ENCODE measurements at places on chromosomes 2 and 18.

- DNase-seq = no peak
Observed at GRCh38 chr2:105737980-105738657, 6.6 kb upstream of the NCK2 start.

GRCh38 chr2:52356556-52356955 is 1324.6 kb upstream of the NRXN1 start:
- no peak for DNase-seq

GRCh38 chr18:45291621-45292615 is 323.4 kb upstream of the SLC14A2 start:
- DNase-seq = no peak

GRCh38 chr2:15560140-15560987 is 770 bp downstream of the NBAS start:
- DNase-seq = no peak

DNA sequence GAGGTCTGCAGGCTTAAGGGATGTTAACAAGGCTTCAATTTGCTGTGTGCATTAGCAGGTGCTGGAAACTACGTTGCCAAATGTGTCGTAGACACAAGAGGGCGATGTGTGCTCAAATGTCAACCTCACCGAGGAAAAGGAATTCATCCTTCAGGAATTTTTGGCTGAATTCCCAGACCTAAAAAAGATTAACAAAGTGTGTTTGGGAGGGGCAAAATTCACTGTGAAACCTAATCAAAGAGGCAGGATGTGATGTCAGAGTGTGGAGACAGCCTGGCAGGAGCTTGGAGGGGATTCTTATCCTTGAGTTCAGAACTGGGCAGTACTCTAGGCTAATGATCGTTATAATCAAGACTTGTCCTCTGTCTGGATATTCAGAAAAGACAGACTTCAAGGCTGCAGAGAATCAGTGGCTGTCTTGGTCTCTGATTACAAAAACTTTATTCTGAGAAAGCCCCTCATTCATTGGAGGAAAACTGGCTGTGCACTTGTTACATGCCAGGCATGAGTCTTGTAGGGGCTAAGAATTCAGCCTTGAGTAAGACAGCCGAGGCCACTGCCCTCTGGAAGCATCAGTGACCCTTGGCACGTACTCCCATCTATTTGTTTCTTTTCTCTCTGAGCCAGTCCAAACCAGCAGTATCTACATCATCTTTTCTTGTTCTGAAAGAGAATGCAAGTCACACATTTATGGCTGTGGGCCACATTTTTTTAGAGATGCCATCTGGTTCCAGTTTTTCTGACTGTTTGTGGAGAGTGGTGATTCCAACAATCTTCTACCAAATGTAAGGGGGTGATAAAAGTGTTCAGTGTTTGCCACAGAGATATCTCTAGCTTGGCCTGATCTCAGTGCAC is 18.7 kb upstream of the SCYGR1 start:
- DNase-seq = no peak

DNA sequence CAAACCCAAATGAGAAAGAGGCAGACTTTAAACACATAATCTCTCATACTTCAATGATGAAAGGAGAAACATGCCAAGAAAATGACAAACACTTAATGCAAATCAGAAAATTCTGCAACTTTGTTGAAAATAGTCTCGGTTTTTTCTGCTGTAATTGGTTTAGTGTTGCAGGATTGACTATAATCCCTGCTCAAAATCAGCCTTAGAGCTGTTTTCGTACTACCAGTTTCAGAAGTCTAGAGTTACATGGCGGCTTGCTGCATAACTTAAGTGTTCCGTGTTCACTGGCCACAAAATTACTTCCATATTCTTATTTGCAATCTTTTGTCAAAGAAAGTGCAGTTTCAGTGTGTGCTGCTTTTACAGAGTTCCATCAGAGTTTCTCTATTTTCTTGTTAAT is 48.9 kb upstream of the ITGAV start:
- DNase-seq = no peak

- no peak for DNase-seq
Observed at GRCh38 chr2:128832946-128833663, 514.4 kb upstream of the HS6ST1 start.

DNA sequence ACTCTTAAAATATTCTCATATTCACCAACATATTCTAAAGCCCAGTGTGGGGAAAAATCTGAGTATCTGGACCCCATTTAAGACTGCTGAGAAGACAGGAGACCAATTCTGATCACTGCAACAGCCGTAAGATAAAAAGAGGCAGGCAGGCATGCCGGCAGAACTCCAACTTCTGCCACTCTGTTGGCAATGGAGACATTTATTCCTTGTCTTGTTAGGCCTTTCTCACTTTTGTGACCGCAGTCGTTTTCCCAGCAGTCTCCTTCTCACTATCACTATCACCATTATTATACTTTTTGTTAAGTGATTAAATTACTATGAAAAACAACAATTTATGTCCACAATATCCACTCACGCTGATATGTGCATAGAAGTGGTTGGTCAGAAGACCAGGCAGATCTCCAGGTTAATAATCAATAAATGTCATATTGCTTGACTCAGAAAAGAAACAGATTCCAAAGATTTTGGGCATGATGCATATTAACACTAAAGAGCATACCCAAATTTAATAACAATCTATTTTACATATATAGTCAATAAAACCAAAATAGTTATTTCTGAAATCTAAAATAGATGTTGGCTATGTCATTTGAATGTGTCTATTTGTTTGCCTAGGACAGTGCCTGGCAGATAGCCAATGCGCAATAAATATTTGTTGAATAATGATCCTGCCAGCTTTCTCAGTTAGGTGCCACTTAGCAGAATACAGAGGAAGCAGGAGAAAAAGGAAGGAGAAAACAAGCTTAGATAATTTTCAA is 38.2 kb downstream of the SESTD1 start:
- DNase-seq = no peak

- peak; percentile 49 for DNase-seq
Observed at GRCh38 chr2:11129598-11130449, 25.4 kb upstream of the SLC66A3 start.

GRCh38 chr2:7044253-7045250 is 127.3 kb downstream of the RNF144A start:
- peak; percentile 47 for DNase-seq

DNA sequence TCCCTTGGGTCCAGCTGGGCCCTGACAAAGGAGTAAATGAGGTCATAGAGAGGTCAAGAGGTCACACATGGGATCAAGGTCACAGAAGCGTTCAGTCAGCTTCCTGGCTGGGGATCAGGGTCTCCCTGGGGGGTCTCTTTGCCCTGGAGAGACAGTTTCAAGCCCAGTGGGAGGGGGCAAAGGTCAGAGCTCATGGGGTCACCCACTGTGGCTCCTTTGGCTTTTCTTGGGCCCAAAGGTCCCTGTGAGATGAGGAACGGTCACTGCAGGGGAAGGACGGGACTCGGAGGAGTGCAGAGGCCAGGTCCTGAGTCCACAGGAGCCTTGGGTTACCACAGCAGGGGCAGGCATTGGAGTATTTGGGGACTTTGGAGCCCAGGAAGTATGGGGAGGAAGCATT is 30.7 kb upstream of the ANKRD62 start:
- DNase-seq = no peak

GRCh38 chr2:236626391-236627150 is 56.9 kb downstream of the ACKR3 start:
- no peak for DNase-seq

GRCh38 chr18:28422577-28422976 is 245.6 kb upstream of the CDH2 start:
- no peak for DNase-seq

DNA sequence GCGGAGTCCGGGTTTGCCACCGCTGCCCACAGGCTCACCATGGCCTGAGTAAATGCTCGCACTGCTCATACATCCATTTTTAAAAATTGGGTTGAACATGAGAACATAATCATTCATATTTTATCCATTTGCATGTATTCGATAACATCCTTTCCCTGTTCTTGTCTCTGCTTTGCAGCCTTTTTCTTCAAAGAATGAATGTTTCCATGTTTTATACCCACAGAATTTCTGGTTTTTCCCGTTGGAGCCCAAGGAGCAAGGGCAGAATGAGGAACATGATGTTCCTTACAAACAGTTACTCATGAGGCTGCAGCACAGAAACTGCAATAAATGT is 146.5 kb downstream of the CCDC74A start:
- DNase-seq = no peak

- no peak for DNase-seq
Observed at GRCh38 chr2:220341014-220341413, 713.6 kb downstream of the SLC4A3 start.

Data from stimulated activated CD8-positive, alpha-beta memory T cell treated with anti-CD3 and anti-CD28 coated beads, Interleukin-4, amount 100 ng/mL, for 4 hours (primary cell).